Stimulated activated CD4-positive, alpha-beta T cell treated with anti-CD3 and anti-CD28 coated beads, Interleukin-1b, Interleukin-23, amount 100 ng/mL, for 48 hours (primary cell): ENCODE measurements at places on chromosomes 1 and 21.
A peak's percentile ranks its signal among the peaks of the same experiment; 100 is the strongest.

DNA sequence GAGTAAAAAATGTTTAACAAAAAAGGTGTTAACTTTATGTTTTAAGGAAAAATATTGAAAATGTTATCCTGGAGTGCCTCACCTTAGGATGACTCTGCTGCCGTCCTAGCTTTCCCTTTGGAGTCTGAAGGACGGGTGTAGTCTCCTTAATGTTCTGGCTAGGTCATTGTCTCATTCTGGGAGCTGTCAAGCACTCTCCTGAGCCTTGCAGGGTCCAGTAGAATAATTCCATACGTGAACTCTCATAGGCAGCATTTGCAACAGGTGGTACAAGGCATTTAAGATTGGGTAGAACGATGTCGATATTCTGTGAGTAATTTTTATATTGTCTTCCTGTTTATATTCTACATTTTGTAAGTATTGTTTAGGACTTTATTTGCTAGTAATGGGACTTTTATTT lies 283.6 kb upstream of the C1orf105 start:
- no peak for DNase-seq

DNA sequence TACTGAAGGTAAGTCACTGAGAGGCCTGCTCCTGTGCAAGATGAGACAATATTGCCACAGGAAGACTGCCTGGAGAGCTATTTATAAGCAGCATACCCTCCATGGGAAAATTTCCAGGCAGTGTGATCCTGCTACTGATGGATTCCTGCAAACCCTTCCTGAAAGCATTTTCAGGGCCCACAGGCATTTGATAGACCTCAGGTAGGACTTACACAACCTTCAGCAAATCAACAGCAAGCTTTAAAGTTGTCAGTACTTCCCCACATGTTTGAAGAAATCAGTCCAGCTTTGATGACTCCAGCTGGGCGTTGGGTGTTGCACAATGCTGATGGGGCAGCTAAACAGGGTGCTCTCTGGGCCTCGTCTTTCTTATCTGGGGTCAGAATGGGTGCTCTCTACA lies 108.8 kb downstream of the PLXNA2 start:
- no peak for DNase-seq

DNA sequence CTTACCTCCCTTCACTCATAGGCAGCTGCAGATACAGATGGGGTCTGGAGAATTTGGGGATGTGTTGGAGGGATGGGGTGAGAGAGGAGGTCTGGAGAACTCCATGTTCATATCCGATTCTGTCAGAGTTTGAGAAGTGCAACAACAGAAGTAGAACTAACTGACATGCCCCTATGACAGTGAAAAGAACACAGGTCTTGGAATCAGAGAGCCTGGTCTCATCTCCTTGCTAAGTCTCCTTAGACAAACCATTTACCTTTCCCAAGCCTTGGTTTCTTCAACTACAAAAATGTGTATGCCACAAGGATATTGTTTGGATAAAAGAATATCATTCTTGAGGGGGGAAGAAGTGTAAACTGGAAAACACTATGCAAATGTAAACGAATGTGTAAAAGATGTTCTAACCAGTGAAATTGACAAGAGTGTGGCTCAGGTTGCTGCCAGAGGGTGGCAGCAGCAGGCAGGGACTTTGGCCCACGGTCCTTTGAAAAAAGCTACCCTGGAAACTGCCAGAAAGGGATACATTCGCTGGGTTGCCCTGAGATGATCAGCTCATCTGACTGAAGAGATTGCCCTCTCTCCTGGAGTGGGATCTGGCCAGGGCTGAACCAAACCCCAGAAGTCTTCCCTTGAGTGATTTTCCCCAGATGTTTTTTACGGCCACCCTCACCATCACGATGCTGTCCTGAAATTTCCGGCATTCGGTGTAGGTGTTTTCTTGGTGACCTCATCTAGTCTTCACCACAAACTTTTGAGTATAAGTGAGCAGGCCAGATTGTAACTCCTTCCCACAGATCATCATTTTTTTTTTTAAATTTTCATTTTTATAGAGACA lies 17.0 kb upstream of the CD2 start:
- peak; percentile 80 for DNase-seq

GRCh38 chr1:219477861-219478260 lies 135.0 kb downstream of the ZC3H11B start:
- no peak for DNase-seq

DNA sequence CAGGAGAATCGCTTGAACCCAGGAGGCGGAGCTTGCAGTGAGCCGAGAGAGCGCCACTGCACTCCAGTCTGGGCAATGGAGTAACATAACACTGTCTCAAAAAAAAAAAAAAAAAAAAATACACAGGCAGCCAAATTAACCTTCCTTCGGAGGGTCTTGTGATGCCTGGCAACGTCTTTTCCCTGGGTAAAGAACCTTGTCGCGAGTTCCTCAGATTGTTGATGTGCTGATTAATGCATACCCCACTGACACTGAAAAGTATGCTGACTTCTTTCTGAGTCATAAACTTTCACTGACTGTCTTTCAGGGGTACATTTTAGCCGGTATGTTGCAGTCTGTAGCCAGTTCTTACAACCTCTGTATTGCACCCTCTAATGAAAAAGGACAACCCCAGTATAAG lies 95.1 kb upstream of the SOD1 start:
- no peak for DNase-seq

- DNase-seq, result no peak
Observed at GRCh38 chr1:43296207-43296606, 4.6 kb upstream of the TIE1 start.

DNA sequence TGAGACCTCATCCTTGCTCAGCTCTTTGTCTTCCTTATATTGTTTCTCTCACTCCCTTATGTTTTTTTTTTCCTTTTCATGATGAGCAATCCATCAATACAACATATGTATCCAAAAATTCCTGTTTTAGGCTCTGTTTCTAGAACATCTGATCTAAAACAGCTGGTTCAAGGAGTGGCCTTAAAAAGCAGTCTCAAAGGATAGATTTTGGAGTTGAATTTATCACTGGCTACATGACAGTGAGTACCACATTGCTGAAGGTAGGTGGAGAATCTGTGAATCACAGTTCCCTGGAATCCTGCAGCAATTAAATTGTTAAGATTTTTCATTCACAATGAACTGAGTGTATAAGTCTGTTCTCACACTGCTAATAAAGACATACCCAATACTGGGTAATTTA lies 155.8 kb upstream of the ADAMTS5 start:
- no peak for DNase-seq

DNA sequence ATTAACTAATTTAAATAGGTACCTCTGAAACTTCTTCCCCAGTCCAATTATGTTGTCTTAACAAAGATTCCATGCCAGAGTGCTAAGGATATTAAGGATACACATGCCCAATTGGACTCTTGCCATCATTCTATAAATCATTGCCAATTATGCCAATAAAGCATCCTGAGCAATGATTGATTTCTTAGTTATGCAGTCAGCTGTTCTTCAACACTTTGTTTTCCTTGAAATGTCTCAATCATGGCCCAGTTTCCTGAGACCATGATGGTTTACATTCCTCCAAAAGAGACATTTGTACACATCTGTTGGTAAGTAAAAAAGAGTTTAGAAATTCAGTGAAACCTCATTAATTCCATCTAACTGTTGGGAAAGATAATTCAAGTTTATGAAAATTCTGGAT lies 180.4 kb upstream of the PKN2 start:
- no peak for DNase-seq

- no peak for DNase-seq
Observed at GRCh38 chr1:212186427-212187207, 98.6 kb upstream of the PPP2R5A start.

GRCh38 chr1:159815926-159816325 lies 10.7 kb upstream of the SLAMF8 start:
- no peak for DNase-seq

DNA sequence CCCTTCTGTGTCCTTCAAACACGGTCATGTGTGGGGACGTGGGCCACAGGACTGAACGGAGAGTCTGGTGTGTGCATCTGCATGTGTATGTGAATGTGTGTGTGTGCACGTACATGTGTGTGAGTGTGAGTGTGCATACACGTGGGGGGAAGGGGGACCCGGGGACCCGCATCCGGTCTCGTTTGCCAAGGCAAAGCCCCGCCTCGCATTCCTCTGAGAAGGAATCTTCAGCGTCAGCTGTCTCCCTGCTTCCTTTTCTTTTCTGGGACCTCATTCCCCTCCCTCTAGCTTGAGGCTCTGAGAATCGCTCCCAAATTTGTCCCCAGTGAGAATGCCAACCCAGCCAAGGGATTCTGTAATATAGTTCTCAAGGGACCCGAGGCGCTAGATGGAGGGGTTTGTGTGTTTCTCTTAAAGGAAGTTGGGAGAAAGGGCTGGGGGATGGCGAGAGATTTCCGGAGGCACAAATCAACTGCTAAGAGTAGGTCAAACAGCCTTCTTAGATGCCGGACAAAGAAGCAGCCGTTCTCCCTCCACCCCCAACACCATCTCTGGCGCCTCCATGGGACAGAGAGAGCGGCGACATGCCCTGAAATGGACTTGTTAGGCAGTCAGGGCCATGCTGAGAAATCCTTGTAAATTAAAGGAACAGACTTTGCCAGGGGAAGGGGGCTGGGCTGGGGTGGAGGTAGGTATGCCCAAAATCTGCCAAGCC lies 6.6 kb downstream of the IFFO2 start:
- peak; percentile 31 for DNase-seq

- DNase-seq, result no peak
Observed at GRCh38 chr1:220697326-220697725, 7.2 kb downstream of the C1orf115 start.

DNA sequence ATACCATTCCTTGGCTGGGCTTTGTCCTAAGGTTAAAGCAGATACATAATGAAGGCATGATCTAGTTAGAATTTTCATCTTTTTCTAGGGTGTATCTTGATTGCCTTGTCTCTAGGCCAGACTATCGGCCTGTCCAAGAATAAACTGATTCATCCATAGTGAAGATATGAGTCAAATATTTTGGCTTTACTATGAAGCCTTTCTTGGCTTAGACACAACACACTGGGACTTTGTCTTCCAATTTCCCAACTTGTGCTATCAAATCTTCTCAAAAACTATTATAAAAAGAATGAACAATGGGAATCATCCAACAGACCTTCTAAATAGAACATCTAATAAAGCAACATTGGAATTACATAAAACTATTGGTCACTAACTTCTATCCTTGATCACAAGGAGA lies 64.8 kb downstream of the WARS2 start:
- DNase-seq, result no peak

GRCh38 chr1:183869664-183870063 lies 64.7 kb downstream of the RGL1 start:
- no peak for DNase-seq

DNA sequence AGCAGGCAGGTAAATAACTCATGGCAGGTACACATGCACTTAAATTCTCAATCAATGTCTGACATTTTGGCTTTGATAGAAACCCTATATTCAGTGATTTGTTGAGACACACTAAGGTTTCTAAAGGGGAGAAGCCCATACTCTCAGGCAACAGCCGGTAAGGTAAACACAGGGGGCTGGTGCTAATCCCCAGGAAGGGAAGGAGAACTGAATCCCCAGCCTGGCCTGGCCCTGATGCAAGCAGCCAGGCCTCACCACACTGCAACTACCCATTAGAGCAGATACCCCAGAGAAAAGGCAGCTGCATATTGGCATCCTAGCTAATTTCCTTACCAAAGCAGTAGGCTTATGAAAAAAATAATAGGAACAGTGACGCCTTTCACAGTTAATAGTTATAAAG lies 116.5 kb upstream of the LRRC7 start:
- DNase-seq, result no peak

- no peak for DNase-seq
Observed at GRCh38 chr1:175307160-175307559, 114.6 kb upstream of the KIAA0040 start.

DNA sequence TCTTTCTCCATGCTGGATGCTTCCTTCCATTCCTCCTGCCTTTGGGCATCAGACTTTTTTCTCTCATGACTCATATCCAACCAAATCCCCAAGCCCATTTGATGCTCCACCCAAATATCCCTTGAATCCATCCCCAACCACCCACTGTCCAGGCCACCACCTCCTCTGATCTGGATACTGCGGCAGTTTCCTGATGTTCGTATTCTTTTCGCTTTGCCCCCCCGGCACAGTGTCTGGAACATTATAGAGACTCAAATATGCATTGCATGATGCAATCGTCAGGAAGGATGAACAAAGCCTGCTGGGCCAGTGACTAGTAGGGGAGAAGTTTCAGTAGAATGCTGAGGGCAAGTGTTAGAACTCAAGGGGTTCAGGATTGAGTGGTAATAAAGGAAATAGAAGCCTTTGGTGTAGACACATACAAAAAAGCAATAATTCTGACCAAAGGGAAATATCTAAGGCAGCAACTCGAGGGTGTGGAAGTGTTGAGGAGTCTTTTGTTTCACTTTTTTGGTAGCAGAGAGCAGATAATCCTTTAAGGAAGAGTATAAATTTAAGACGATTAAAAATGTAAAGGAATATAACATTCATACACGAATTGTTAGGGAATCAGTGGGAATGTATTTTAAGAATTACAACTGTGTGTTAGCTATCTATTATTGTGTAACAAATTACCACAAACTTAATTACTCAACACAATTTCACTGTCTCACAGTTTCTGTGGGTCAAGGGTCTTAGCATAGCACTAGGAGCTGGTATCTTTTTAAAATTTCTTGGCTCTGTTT lies 7.5 kb downstream of the S100A11 start:
- peak; percentile 43 for DNase-seq
